ENCODE measurements at places on chromosomes 2 and 18.

DNA sequence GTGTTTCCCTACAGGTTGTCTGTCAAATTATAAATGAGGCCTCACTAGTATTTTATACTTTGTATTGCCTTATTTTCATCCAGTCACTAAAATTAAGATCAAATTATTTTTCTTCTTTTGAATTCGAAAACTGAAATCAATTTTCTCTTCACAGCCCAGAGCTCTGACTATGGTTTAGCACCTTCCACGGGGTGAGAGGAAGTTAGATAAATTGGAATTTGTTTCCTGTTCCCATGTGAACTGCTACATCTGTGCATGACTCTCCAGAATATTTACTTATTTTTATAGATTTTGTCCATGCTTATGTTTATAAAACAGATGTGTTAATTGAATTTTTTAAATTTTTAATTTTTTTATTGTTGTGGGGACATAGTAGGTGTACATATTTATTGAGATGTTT is 656.5 kb downstream of the IRS1 start:
- DNase-seq = no peak

- no peak for DNase-seq
Observed at GRCh38 chr2:101520246-101520645, 45.3 kb upstream of the RFX8 start.

GRCh38 chr18:23619388-23619881 is 33.1 kb upstream of the NPC1 start:
- no peak for DNase-seq

DNA sequence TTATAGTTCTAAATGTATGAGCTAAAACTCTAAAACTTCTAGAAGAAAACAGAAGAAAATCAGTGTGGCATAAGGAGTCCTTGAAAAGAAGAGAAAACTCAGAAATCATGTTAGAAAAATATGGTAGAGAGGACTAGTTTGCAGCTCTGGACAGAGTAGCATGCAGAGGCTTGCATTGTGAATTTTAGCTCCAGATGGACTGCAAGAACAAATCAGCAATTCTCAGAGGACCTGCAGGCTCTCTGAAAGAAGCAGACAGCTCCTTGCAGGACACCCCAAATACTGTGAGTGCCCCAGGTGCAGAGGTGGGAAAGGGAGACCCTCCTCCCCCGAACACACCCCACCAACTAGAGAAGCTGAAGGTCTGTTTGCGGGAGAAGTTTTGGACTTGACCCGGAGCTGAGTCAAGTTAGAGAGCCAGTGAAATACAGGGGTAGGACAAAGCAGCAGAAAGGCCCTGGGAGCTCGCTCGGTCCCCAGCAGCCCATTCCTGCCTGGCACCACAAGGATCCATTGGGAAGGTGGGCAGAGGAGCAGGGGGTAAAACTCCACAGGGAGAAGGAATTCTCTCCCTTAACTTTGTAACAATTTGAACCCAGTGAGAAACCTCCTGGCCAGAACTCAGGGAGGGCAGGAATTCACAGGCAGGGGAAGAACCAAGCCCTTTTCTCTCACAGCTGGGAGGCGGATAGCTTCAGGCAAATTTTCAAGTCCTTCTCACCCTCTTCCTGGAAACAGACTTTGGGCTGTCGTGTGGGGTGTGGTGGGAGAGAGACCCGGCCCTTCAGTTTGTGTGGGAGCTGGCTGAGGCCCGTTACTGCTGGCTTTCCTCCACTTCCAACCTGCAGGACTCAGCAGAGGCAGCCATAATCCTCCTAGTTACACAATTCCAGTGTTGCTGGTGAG is 216.2 kb upstream of the SLC35G4 start:
- DNase-seq = no peak

DNA sequence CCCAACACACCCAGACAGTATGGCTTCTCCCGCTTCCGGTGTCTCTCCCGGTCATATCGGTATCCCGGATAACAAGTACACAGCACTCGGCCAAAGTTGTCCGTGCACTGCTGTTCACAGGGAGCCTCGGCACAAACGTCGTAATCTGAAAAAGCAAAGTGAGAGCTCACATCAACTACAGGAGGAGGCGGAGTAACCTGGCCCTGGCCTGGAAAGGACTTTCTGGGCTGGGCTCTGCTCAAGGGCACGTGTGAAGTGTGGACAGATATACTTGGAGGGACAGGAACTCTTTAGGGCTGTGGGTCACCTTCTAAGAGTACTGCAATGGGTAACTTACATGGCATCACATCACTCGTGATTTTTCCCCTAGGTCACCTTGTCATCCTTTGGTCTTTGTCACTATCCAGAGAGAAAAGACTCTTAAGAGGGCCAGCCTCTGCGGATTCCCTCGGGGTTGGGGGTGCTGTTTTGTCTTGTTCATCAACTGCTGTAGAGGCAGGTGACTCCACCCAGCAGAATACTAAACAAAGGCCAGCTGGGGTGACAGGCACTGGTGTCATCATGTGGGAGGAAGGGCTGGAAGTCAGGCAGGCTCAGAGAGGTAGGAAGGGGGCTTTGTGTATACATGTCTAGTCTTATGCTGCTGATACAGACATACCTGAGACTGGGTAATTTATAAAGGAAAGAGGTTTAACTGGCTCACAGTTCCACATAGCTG is 110.6 kb upstream of the LMAN1 start:
- DNase-seq = no peak

- no peak for DNase-seq
Observed at GRCh38 chr2:132691556-132691955, 21.6 kb upstream of the LYPD1 start.

DNA sequence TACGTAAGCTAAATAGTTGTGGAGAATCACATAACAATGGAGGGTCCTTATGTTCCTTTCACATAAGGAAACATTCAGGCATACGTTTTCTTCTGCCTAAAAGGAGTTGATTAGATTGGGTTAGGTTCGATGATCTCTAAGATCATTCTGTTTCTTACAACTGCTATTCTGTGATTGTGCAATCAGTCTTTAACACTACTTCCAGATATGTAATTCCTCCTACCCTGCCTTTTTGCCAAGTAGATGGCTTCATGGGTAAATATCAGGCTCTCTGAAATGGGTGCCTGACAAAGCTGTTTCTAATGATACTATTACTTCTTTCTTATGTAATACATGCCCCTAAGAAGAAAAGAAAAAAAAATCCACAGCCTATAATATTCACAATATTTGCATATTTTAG is 321.5 kb downstream of the XIRP2 start:
- no peak for DNase-seq

GRCh38 chr2:238173692-238174091 is 14.9 kb downstream of the ERFE start:
- DNase-seq = no peak

- no peak for DNase-seq
Observed at GRCh38 chr2:37653093-37653492, 18.3 kb downstream of the CDC42EP3 start.

GRCh38 chr2:163607630-163608029 is 128.2 kb downstream of the FIGN start:
- no peak for DNase-seq

- DNase-seq = no peak
Observed at GRCh38 chr18:9177031-9177430, 40.5 kb downstream of the ANKRD12 start.

DNA sequence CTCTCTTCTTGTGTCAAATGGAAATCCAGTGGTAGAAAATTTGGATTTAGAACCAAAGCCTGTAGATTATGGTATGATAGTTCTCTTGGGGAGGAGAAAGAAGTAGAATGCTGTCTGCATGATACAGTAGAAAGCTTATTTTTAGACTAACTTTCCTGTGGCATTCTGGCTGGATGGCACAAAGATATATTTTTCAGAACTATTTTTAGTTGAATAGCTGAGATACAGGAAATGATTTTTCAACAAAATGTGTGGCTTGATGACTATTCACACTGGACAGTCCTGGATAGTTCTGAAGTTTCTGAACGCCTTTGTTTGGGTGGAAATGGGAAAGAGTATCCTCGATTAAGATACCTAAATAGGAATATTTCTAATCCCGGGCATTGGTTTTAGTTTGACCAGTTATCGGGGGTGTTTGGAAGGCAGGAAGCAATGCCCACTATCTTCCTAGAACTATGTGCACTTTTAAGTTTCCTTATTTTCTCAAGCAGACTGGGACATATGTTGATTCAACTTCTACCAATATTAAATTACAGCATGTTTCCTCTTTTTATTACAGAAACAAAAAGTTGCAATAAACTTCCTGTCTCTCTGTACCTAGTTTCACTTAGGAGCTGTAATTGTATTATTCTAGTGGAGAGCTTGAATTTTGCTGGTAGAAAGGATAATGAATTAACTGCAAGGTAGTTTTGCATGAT is 32.1 kb downstream of the GDF7 start:
- no peak for DNase-seq

GRCh38 chr2:72545790-72546189 is 280.0 kb downstream of the EXOC6B start:
- DNase-seq = no peak

DNA sequence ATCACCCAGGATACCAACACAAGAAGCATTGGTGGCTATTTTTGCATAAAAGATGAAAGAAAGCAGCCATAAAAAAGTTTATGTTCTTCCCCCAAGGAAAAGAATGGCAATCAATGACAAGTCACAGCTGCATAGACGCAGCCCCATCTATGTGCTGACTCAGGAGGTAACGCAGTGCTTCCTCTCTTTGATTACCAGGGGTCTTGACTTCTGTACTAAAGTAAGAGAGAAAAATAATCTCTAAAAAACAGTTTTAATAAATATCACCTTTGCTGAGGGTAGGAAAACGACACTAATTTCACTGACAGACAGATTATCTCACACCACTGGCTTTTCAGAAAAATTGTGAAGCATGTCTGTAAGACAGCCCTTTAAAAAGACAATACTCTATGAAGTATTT is 33.9 kb upstream of the EVA1A start:
- no peak for DNase-seq

GRCh38 chr2:131153529-131153928 is 48.4 kb downstream of the PLEKHB2 start:
- DNase-seq = no peak

DNA sequence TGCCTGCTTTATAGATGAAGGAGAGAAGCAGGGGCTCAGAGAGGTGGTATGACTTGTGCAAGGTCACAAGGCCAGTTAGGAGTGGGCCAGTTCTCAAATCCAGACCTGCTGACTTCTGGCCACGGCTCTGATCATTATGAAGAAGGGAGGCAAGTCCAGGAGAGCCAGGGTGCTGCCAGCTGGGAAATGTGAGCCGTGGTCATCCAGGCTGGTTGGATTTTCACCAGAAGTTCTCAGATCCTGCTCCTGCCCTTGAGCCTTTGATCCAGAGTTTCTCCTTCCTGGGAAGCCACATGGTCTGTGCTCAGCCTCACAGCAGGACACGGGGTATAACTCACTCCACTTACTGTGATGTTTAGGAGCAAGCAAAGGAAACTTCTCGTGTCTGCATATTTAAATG is 239.9 kb downstream of the KLHL29 start:
- DNase-seq = no peak

- no peak for DNase-seq
Observed at GRCh38 chr2:169086893-169087467, 17.6 kb downstream of the DHRS9 start.

GRCh38 chr2:73112026-73112912 is 479 bp downstream of the RAB11FIP5 start:
- no peak for DNase-seq

GRCh38 chr2:23383100-23383499 is 1.9 kb upstream of the KLHL29 start:
- no peak for DNase-seq

GRCh38 chr2:3195641-3196476 is 181.8 kb downstream of the EIPR1 start:
- DNase-seq = no peak

- no peak for DNase-seq
Observed at GRCh38 chr2:41698678-41699422, 349.0 kb upstream of the PKDCC start.

GRCh38 chr18:31248783-31249521 is 69.0 kb upstream of the DSG1 start:
- no peak for DNase-seq

- DNase-seq = no peak
Observed at GRCh38 chr2:96913398-96914202, 43.7 kb upstream of the SEMA4C start.

DNA sequence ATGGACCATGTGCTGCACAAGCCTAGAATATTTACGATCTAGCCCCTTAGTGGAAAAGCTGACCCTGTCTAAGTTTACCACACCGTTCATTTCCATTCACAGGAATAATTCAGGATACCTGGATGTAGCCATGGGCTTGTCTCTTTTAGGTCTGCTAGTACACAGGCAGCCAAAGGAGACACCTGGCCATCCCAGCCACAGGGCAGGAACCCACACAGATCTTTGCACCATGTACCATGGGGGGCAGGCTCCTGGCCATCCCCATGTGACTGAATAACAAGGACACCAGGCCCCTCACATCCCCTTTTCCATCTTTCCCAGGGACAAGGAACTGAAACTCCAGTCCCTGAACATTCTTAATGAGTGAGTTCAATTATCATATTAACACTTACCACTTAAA is 467.3 kb upstream of the MYT1L start:
- no peak for DNase-seq

GRCh38 chr2:22673529-22673928 is 711.5 kb upstream of the KLHL29 start:
- DNase-seq = no peak

DNA sequence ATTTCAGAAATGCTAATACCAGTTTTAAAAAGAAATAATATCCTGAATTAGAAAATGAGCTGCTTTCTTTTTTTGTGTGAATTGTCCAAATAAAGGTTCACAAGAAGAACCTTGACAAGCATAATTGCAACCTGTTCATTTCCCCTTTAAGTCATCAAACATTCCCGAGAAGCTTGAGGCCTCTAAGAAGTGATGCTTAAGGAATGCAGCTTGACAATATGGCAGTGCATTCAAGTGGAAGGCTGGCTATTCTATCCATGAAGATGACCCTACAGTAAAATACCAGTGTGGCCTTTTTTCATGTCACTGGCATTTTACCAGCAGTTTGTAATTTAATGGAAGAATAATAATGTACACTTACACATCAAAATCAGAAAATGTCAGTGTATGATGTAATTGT is 216.7 kb downstream of the CTNNA2 start:
- no peak for DNase-seq

GRCh38 chr2:149331023-149331400 is 625 bp downstream of the LYPD6 start:
- no peak for DNase-seq

- no peak for DNase-seq
Observed at GRCh38 chr2:123791207-123791606, 233.9 kb upstream of the CNTNAP5 start.

DNA sequence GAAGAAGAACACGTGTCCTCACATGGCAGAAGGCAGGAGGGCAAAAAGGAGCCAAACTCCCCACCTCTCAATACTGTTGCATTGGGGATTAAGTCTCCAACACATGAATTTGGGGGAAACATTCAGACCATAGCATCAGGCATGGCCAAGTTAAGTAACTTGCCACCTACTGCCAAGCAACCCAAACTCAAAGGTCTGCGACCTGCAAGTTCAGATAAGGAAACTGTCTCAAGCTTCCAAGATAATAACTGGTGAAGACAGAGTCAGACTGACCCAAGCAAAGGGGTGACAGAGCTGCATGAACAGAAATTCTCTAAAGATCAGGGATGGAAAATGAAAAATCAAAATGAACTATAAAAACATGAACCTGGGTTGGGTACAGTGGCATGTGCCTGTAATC is 188.7 kb upstream of the SIX3 start:
- no peak for DNase-seq
